Aorta (tissue), 5 donors: ENCODE measurements at places on chromosomes 6 and 20.

GRCh38 chr6:27836141-27836782, 75.9 kb downstream of the OR2B2 start:
- no peaks in the 10 kb centered on the region for H3K4me1 ChIP-seq
- H3K27me3 ChIP-seq: no peaks in the 10 kb centered on the region
- H3K36me3 ChIP-seq: no peaks in the 10 kb centered on the region
- H3K27ac ChIP-seq: no peak overlapping the region

DNA sequence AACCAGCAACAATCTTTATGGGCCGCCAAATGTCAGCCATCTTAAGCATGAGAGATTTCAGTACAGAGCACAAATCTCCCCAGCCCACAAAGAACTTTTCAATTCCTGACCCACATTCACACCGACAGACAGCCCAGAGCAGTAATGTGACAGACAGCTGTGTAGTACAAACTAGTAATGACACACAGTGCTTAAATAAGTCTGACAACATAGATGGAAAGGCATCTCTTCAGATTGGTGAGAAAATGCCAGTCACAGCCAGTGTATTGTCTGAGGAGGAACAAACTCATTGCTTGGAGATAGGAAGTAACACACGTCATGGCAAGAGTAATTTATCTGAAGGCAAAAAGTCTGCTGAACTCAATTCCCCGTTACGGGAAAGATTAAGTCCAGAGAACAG, 36.0 kb downstream of the KIZ start:
- H3K4me1 ChIP-seq: no peaks in the 10 kb centered on the region
- H3K4me3 ChIP-seq: no peak overlapping the region
- H3K27me3 ChIP-seq: no peaks in the 10 kb centered on the region
- DNase-seq: no peak
- peaks cover 4% of the 10 kb centered on the region for H3K36me3 ChIP-seq

DNA sequence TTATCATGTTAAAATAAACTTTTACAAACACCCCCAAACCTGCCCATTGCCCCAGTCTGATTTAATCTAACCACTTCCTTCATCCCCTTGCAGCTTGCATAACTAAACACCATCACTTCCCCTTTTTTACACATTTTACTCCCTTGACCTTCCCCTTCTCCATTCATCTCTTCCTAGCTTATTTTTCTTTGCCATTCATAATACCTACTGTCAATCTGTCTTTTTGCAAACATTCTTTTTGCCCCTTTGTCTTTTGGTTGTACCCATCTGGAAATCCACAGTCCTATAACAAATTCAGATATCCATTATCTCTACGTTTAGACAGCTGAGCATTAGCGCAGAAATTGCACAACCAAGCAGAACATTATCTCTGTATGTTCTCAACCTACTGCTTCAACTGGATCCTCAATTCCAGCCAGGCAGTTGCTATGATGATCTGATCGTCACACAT, 51.2 kb downstream of the C6orf52 start:
- DNase-seq: no peak
- H3K4me3 ChIP-seq: no peak overlapping the region
- no peaks in the 10 kb centered on the region for H3K4me1 ChIP-seq

GRCh38 chr6:132359886-132360285, 41.4 kb downstream of the MOXD1 start:
- no peak overlapping the region for H3K4me3 ChIP-seq
- no peaks in the 10 kb centered on the region for H3K4me1 ChIP-seq
- no peak overlapping the region for H3K27ac ChIP-seq
- H3K27me3 ChIP-seq: no peaks in the 10 kb centered on the region
